ENCODE measurements at places on chromosomes 6 and 20.
A peak's percentile ranks its signal among the peaks of the same experiment; 100 is the strongest.

DNA sequence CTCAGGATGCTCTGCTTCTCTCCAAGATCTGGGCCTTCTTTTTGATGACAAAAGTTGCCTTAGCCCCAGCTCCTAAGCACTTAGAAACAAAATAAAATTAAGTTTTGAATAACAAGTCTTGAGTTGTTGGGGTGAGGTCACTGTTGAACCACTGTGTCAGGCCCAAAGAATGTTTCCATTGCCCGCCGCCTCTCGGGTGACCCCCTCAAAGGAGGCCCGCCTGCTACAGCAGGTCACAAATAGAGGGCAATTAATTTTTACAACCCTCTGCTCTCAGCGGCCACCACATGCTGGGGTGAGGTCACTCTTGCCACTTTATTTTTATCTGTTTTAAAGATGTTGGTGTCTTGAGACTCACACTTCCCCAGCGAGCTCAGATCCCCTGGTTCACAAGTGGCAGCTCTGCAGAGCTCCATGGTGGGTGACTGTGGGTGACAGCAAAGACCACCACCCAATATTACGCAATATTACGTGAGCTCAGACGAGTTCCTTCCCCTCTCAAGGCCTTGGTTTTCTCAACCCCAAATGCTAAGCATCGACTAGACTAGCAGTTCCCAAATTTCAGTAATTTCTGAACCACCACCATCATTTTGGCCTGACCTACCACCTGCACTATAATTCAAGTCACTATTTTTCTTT lies 247.7 kb upstream of the PMEPA1 start:
- no peak for DNase-seq

- no peak for DNase-seq
These were observed 26.8 kb upstream of the TMEM217 start for GRCh38 chr6:37284781-37285180.

DNA sequence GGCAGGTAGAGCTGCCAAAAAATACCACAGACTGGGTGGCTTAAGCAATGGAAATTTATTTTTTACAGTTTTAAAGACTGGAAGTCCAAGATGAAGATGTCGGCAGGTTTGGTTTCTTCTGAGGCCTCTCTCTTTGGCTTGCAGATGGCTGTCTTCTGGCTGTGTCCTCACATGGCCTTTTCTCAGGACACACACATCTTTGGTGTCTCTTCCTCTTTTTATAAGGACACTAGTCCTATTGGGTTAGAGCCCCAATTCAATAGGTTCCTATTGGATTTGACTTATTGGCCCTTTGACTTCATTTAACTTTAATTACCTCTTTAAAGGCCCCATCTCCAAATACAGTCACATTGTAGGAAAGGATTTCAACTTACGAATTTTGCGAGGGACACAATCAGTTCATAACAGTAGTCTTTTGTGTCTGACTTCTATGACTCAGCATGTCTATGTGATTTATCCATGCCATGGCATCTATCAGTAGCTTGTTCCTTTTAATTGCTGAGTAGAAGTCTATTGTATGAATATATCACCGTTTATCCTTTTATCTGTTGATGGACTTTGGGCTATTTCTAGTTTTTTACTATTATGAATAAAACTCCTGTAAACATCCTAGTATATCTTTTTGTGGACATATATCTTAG lies 11.0 kb upstream of the TCP11 start:
- no peak for DNase-seq

DNA sequence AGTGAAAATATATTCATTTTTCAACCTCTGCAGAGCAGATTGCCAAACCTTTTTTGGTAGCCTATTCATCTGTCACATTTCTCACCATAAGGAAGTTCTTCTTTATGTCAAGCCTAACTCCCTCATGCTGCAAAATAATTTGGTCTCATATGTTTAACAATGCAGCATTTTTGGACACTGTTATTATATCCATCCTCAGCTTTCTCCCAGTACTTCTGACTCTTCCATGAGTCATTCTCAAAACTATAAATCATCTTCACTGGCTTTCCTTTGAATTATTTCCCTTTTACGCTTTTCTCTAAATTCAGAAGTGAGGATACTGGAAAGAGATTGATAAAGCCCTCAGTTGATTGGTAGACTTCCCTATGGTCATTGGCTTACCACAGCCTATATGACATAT lies 192.2 kb downstream of the TPBG start:
- DNase-seq: no peak

- DNase-seq: no peak
These were observed 81.0 kb downstream of the INSM1 start for GRCh38 chr20:20448881-20449280.

- no peak for DNase-seq
These were observed 634 bp downstream of the AHI1 start for GRCh38 chr6:135496800-135497411.

DNA sequence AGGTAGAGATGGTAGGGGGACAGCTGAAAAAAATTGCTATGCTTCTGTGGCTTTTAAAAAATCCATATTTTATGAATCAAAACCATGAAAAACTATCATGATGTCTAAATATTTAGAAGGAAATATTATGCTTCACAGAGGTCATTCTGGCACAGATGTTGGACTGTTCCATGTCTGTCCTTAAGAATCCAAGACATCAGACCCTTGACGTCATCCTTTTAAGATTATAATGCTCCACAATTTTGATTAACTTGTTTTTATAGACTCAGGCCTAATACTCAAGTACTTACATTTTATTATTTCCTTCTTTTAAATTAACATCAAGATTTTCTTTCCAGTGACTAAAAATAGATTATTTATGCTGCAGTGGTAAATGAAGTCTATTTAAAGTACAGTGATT lies 29.7 kb downstream of the FILIP1 start:
- DNase-seq: no peak

DNA sequence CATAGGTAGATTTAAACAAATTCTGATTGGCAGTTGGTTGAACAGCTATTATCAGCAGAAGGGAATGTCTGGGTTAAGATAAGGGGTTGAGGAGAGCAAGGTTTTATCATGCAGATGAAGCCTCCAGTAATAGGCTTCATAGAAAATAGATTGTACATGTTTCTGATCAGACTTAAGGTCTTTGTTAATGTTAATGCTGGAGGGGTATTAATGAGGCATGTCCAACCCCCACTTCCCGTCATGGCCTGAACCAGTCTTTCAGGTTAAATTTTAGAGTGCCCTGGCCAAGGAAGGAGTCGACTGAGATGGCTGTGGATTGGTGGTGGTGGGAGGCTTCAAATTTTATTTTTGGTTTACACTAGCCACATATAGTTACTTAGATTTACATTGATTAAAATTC lies 3.4 kb downstream of the CLPSL1 start:
- DNase-seq: no peak

GRCh38 chr20:48649104-48649626 lies 178.6 kb downstream of the PREX1 start:
- DNase-seq: no peak

- DNase-seq: no peak
These were observed 23.2 kb downstream of the AFDN start for GRCh38 chr6:167849846-167850459.

DNA sequence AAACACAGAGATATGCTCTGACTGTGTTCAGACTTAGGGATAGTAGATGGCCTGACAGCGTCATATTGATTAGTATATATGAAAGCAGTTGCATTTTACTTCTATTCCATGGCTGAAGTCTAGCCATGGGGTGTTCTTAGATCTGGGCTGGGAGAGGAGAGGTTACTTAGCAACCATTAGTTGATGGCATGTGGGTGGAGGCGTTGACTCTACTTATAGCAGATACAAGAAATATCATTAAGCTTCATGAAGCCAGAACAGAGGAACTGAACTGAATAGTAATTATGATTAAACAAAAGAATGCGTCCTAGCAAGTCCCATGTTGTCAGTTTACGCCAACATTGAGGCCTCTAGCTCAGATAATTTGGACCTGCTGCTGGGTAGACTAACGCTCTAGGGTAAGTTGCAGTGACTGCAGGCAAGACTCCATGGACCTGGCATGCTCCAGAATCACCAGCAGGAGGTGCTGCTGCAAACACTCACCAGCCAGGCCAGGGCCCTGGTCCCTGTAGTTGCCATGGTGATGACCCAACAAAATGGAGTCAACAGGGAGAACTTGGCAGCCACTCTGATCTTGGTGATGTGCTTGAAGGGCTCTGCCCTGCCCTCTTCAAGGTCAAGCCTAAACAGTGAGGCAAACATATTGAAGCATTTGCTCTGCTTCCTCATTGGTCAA lies 477.3 kb downstream of the PREX1 start:
- DNase-seq: no peak

DNA sequence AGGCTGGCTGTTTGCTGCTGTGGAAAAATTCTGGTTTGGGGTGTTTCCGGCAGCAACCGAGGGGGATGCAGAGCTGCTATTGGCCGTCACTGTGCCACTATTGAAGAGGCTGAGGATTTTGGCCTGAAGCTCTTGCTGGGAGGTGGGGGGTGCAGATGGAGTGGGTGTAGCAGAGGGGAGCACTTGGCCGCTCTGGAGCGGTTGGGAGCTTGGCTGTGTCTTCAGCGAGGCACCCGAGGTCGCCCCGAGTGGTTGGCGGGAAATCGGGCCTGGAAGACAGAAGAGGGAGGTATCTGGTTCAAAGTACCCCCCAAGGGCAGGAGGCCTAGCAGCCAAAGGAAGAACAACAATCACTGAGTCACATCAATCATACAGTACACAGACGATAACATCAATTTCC lies 27.1 kb downstream of the NCOA5 start:
- DNase-seq: no peak

DNA sequence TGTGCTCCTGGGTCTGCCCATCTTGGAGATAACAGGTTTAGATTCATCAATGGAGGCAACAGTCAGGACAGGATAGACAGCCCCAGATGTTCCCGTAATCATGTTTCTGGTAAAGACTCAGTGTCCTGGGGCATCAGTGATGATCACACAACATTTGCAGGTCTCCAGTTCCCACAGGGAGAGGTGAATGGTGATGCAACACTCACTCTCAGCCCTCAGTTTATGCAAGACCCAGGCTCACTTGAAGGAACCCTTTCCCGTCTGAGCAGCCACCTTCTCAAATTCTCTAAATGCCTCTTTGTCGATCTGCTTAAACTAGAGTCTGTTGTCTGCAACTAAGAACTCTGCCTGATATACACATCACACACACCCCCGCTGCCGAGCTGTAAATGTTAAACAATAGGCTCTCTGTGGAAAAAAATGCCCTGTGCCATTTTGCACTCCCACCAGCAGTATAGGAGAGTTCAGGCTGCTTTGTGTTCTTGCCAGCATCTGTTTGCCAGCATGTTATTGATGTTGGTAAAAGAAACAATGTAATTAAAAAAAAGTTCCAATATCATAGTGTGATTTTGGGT lies 30.1 kb upstream of the SCP2D1 start:
- DNase-seq: no peak

DNA sequence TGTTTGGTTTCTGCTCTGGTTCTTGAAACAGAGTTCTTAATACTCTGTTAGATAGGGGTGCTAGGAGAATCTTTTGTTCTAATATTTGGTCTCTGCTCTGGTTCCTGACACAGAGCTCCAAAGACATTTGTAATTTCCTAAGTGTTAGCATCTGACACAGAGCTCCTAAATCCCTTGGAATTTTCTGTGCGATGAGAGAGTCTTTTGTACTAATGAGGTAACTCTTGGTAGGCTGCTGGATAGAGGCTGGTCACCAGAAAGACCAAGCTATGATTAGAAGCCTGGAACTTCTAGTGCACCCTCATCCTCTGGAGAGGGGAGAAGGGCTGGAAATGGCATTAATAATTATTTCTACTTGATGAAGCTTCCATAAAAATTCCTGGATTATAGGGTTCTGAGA lies 7.7 kb upstream of the CD109 start:
- DNase-seq: no peak

- DNase-seq: no peak
These were observed 106.4 kb upstream of the TAB2 start for GRCh38 chr6:149211046-149211571.

DNA sequence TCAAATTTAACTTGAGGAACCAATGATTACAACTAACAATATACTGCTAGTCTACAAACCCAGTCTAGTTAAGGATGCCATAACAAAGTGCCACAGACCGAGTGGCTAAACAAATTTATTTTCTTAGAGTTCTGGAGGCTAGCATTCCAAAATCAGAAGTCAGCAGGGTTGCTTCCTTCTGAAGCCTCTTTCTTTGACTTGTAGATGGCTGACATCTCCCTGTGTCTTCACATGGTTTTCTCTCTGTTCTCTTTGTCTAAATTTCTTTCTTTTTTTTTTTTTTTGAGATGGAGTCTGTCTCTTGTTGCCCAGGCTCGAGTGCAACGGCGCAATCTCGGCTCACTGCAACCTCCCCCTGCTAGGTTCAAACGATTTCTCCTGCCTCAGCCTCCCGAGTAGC lies 56.1 kb downstream of the NCOA3 start:
- DNase-seq: no peak

DNA sequence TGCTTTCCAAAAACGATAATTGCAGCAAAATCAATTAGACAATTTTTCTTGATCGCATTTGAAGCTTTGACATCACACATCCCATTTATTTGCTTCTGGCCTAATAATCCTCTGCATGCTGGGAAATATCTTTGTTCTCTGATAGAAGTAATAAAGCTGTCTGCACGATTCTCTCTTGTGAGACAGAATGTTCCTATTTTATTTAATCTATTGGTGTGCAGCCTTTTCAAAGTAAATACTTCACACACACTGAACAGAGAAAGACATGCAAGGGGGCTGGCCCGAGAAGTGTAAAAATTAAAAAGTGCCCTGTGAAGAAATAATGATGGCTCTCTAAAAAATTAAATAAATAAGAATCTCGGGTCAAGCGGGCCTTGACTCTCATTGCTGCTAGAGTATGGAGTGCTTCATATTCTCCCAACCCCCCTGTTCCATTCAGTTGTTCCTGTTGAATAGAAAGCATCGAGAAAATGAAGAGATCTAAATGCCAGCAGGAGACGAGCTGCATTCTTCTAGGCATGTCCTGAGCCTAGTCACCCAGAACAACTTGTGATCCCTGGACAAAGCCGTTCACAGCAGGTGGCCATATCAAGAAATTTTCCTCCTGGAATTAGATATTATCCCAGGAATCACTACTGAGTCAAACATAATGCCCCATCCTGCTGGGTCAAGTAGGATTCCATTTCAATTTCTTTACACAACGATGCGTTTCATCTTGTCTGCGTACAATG lies 625.9 kb upstream of the EPHA7 start:
- DNase-seq: no peak

DNA sequence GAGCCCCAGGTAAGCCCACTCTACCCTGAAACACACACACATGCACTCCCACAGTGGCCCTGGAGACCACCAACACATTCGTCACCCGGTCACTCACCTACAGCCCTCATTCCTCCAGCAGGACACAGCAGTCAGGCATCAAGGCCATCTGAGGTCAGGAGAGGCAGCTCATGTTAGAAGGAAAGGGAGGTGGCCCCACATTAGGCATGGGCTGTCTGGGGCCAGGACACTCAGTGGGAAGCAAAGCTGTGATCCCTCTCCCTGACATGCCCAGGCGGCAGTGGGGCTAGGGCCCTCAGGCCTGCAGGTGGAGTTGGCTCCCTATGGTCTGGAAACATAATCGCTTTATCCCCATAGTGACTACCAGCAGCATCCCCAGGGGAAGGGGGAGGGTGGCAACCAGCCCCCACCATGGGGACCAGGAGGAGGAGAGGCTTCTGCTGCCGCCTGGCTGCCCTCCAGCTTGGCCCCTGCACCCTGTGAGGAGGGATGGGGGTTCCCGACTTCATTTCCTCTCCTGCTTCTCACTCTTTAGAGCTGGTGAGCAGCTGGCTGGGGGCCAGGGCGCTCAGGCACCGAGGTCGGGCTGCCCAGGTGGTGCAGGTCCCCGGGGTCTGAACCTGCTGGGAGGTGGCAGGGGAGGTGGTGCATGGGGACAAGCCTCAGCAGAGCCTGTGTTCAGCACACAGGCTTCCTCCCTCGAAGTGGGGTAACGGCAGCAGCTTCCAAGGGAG lies 76.6 kb upstream of the CST7 start:
- DNase-seq: peak; percentile 91

GRCh38 chr20:5090191-5090590 lies 29.6 kb downstream of the PCNA start:
- no peak for DNase-seq
